CD4-positive, CD25-positive, alpha-beta regulatory T cell (primary cell): ENCODE measurements at places on chromosomes 6 and 20. TPM values are rescaled to one million over a fixed set of nuclear protein-coding genes. Genes with fewer than 3 reads are reported as not detected.

DNA sequence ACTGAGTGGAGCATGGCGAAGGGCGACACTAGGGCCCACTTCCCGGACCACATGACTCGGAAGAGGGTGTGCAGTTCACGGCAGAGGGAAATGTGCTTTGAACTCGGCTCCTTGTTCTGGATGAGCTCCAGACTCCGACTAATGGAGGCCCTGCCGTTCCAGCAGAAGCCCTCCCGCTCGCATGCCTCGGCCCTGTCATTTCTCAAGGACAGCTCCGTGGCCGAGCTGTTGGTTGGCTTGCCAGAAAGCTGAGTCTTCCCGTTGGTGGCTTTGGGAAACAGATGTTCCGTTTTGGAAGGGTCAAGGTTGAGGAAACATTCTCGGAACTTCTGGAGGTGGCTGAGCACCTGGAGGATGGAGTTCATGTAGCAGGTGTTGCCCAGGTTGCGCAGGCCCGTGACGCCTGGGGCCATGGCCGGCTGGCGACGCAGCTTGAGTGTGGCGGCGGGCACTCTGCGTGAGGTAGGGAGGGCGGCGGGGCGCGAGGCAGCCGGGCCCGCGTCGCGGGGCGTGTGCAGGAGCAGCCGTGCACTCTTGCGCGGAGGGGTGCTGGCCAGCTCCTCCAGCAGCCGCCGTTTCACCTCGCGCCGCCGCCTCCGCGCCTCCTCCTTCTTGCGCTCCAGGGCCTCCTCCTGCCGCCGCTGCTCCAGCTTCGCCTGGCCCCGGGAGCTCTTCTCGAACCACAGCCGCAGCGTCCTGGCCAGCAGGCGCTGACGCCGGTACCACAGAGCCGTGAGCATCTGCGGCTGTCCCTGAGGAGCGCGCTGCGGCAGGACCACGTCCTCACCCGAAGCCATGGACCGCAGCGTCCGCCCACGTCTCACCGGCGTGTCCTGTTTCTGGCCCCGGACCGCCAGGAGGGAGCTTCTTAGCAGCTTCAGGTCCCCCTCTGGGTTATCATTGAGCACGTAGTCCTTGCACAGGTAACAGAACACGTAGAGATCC lies 18.6 kb downstream of the TOMM6 start:
- no peak overlapping the region for H3K27ac ChIP-seq
- H3K4me3 ChIP-seq: no peak overlapping the region
- no peaks in the 10 kb centered on the region for H3K27me3 ChIP-seq
- DNase-seq: no peak

DNA sequence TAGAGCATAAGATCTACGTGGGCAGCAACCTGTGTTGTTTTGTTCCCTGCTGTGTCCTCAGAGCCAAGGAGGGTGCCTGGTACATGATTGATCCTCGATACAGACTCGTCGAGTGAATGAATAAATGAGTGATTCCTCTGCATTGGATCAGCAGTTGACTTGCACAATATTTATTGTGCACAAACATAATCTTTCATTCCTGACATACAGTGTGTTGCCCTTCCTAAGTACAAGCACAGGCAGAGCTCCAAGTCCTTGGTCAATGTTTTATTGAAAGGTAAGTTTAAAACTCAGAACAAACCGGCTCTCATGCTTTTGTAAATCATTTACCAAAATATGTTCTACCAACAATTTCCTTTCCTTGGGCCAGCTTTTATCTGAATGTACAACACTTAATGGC lies 57.4 kb downstream of the STMND1 start:
- no peaks in the 10 kb centered on the region for H3K4me1 ChIP-seq
- DNase-seq: no peak
- H3K27ac ChIP-seq: no peak overlapping the region
- no peak overlapping the region for H3K4me3 ChIP-seq
- H3K27me3 ChIP-seq: peaks cover 9% of the 10 kb centered on the region
- no peaks in the 10 kb centered on the region for H3K36me3 ChIP-seq

DNA sequence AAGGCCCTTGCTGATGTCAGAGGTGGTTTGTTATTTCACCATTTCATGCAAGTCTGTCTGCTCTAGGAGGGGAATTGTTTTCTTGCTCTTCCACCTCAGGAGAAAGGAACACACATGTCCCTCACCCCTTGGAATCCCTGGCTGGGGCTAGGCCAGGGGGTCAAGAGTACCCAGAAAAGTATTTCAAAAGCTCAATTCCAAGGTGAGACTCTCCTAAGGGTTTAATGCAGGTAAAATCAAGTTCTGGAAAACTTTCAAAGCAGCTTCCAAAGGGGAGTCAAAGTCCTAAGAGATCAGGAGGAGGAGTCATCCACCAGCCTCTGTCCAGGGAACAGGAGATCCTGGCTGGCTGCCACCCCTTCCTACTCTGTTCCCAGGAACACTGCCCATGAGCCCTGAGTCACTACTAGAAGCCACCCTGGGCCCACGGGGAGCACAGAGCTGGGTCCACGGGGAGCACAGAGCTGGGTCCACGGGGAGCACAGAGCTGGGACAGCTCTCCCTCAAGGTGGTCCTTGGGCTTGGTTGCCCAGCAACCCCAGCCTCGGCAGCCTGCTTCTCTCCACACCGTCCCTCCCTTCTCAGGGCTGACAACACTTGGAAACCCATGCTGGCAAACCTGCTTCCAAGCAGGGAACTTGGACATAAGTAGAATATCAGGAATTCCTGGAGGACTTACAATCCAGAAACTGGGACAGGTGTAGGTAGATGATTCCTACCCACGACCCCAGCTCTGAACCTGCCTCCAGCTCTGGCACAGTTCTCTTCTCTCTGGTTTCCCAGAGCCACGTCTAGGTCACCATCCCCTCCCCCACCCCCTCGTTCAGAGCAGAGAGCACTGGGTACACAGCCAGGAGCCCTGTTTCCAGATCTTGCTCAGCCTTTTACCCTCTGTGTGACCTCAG lies 35.3 kb upstream of the CDKN1A start:
- H3K27me3 ChIP-seq: no peaks in the 10 kb centered on the region
- H3K4me1 ChIP-seq: no peaks in the 10 kb centered on the region
- H3K36me3 ChIP-seq: no peaks in the 10 kb centered on the region
- H3K4me3 ChIP-seq: no peak overlapping the region
- no peak for DNase-seq

- H3K4me1 ChIP-seq: peaks cover 13% of the 10 kb centered on the region
- H3K36me3 ChIP-seq: no peaks in the 10 kb centered on the region
- no peak for DNase-seq
- H3K27me3 ChIP-seq: no peaks in the 10 kb centered on the region
- H3K4me3 ChIP-seq: no peak overlapping the region
- H3K27ac ChIP-seq: no peak overlapping the region
These were observed 47.4 kb downstream of the MYB start for GRCh38 chr6:135228486-135228885.

ILRUN gene
- 23.4 TPM for polyA plus RNA-seq
